ENCODE measurements at places on chromosomes 6 and 20.

DNA sequence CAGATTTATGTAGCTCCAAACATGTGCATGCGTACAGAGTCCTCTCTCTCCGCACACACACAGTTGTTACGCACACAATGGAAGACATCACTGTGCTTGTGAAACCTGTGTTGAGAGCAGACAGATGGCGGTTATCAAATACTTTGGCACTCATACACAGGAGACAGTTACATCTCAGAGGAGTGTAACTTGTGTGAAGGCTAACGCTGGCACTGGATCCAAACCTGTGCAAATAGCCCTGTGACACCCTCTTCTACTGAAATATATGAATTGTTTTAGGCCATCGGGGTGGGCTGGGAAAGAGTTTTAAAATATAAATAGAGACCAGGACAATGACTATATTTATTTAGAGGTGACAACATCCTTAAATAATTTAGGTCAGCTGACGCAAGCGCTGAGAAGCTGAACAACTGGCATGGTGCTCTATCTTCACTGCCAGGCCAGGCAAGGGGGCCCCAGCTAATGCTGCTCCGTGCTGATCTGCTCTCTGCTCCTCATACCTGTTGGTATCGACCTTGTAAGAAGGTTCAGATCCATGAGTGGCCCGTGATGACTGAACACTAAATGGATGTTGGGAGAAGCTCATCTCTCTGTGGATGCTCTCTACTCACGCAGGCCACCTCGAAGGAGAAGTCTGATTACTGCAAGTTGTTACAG, 69.4 kb downstream of the FOXC1 start:
- no peak for DNase-seq

- DNase-seq: no peak
Measured at GRCh38 chr6:136528477-136528876, 21.7 kb downstream of the MAP7 start.

DNA sequence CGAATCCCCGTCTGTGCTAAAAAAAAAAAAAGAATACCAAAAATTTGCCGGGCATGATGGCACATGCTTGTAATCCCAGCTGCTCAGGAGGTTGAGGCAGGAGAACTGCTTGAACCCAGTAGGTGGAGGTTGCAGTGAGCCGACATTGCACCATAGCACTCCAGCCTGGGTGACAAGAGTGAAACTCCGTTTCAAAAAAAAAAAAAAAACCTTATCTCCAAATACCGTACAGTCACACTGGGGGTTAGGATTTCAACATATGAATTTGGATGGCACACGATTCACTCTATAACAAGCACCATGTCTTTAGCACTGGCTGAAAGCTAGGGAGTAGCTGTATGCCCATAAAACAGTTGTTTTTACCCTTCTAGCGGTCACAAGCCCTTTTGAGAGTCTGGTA, 3.8 kb downstream of the SMIM13 start:
- DNase-seq: no peak

GRCh38 chr6:91813641-91814040, 1226.8 kb upstream of the MAP3K7 start:
- no peak for DNase-seq

DNA sequence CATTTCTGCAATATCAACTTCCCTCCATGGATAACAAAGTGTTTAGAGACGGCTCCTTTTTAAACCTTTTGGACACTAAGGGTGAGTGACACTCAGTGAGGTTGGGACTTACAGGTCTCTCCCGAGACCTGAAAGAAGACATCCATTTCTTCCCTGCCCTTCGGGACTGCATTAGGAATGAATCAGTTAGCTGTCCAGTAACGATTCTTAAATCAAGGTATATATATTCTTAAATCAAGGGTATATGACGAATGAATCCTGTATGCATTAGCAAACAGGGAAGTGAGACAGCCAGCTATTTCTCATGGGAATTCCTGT, 52.9 kb downstream of the EDN1 start:
- DNase-seq: no peak

GRCh38 chr6:141133346-141133745, 999.4 kb upstream of the GJE1 start:
- DNase-seq: no peak

GRCh38 chr6:148441454-148441911, 98.8 kb downstream of the SASH1 start:
- DNase-seq: no peak

DNA sequence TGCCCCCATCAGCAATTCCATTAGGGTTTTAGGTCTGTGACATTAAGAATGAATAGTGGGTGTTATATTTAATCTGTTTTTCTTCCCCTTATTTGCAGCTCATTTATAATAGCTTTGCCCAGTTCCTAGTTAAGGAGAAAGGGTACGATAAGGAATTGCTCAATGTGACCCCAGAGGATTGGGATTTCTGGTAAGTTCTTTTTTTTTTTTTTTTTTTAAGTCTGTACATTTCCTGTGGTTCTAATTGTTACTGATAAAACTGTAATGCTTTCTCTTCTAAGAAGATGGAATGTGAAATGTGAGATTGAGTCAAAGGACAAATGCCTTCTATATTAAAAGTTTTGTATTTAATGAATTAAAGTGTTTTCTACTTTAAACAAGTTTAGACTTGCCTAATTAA, 5.5 kb downstream of the NT5DC1 start:
- DNase-seq: no peak

GRCh38 chr20:10505827-10506226, 70.7 kb downstream of the SLX4IP start:
- DNase-seq: no peak

DNA sequence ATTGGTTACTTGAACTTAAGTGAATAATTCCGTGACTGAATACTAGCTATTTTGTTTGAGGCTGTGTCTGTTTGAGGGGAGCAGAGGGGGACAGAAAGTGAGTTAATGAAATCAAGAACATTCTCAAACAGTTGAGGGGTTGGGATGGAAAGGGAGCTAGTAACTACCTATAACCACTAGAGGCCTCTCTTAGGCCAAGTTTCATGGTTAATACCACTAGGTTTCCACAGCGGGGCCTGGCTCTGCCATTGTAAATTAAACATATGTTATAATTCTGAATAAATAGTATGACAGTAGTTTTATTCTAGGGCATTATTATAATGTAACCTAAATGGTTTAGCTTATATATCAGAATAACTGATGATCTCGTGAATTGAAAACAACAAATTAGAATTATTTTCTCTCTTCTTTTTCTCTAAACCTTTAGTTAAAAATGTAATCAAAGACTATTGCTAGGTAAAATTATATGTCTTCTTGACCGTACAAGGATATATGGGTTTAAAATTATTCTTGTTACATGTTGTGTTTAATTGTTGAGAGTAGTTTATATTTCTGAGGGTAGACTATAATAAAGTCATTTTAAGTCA, 108.1 kb downstream of the BCKDHB start:
- no peak for DNase-seq

GRCh38 chr6:30942338-30943060, 1.7 kb downstream of the MUCL3 start:
- DNase-seq: no peak

DNA sequence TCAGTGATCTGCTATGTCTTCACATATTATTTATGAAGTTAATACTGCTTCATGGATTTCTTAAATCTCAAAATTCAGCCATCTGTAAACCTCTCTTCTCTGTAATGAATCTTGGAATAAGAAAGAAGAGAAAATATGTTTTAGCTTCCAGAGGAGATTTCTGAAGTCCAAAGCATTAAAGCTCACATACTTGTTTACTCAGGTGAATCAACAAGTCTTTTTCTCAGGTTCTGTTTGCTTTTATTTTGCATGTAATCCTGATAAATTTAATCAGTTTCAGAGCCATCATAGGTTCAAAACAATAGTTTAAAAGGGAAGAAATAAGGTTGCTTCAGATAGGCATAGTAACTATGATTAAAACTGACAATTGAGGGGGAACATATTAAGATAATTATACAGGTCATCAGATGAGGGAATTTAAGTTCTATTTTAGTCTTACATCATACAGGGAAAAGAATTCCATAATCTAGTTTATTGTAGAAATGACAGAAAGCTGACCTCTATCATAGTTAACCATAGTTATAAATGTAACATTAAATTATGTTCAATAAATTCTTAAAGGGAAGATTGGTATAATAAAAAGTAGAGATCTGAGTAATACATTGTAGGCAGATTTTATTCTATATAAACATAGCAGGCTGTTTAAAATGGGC, 716.2 kb downstream of the EYS start:
- no peak for DNase-seq

- no peak for DNase-seq
Measured at GRCh38 chr6:109523478-109523877, 40.5 kb upstream of the ZBTB24 start.

- no peak for DNase-seq
Measured at GRCh38 chr6:27312146-27312949, at the start of gene POM121L2. POM121L2 (minus strand) TSS chr6:27312273; CDS start chr6:27312170, 103 bp downstream.

DNA sequence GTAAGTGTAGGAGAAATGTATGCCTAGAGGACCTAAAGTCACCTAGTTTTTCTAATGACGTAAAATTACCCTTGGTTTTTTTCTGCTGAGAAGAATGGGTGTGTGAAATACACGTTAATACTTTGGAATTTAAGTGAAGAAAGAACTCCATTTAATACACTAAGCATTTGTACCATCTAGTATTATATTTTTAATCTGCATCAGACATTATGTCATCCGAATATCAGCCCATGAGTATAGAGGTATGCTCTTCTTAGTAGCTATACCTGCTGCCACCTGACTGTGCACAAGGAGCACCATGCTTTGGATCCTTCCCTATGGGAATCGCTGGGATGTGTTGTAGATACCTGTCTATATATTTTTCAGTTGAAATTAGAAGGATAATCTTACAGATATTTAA, 106.4 kb downstream of the QKI start:
- DNase-seq: no peak

DNA sequence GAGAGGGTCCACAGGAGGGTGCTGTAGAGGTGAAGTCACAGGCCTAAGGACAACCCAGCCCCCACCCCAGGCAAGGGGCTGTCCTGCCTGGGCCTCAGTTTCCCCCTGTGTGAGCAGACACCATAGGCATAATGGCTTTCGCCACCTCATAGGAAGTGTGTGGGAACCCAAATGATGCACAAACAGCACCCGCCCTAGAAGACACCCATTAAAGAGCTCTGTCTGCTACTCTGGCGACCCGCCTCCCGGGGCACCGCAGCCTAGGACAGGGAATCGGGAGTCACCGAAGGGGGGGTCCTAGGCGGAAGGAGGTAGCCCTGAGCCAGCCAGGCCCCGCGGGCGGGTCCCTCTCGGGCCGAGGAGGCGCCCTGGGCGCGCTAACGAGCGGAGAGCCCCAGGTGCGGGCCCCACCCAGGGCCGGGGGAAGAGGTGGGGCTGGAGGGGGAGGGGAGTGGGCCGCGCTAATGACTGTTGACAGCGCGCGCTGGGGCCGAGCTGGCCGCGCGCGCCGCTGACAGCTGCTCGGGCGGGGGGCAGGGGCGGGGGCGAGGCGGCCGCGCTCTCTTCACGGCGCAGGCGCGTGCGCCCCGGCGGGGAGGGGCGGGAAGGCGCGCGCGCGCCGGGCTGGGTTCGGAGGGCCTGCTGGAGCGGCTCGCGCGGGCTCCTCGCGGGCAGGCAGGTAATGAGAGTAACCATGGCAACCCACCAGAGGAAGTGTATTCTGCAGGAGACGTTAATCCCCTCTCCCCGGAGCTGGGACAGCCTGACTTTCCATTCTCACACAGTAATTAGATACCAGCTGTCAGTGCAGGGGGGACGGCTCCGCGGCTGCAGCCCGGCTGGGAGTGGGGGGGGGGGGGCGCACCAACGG, 48.9 kb downstream of the NOL4L start:
- peak; percentile 35 for DNase-seq
